ENCODE measurements at places on chromosomes 11 and 22.

- DNase-seq = no peak
These were observed 4.9 kb downstream of the ALX4 start for GRCh38 chr11:44305026-44305469.

GRCh38 chr11:45930031-45930794, 7.8 kb downstream of the LARGE2 start:
- DNase-seq = no peak

GRCh38 chr11:134261626-134262488, 8.5 kb downstream of the ACAD8 start:
- no peak for DNase-seq

- DNase-seq = no peak
These were observed 427.1 kb downstream of the DYNC2H1 start for GRCh38 chr11:103536335-103536722.

DNA sequence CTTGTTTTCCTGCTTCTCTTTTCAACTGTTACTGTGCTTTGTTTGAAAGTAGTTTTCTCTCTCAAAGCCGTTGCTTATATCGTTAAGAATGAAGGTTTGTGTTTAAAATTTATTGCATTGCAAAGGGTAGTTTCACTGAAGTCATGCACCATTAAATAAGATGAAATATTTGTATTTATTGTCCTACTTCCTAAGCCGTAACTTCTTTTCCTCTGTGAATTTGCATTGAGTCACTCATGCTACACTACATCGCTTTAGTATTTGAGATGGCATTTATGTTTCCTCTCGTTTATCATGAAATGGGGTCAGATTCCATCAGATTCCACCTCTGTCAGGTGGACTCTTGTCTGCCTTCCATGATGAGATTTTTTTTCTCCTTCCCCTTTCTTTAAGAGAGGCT, 65.8 kb upstream of the RASSF10 start:
- DNase-seq = no peak

GRCh38 chr11:4826425-4826824, 5.3 kb downstream of the OR51F2 start:
- DNase-seq = no peak

DNA sequence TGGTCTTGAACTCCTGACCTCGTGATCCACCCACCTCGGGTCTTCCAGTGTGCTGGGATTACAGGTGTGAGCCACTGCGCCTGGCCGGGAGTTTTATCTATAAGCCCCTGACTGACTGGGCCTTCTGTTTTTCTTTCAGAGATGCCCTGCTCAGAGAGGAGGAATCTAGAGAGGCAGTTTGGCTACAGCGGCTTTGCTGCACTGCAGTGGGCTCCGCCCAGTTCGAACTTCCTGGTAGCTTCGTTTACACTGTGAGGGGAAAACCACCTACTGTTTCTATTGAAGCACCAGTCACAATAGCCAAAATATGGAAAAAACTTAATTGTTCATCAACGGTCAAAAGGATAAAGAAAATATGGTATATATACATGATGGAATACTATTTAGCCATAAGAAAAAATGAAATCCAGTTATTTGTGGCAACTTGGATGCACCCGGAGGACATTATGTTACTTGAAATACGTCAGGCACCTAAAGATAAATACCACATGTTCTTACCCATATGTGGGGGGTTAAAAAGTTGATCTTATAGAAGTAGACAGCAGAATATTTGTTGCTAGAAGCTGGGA, 31.9 kb upstream of the FAM181B start:
- no peak for DNase-seq

- no peak for DNase-seq
These were observed 26.2 kb downstream of the PPFIA1 start for GRCh38 chr11:70296681-70297080.

- DNase-seq = no peak
These were observed 11.3 kb upstream of the CCDC86 start for GRCh38 chr11:60830478-60831142.

DNA sequence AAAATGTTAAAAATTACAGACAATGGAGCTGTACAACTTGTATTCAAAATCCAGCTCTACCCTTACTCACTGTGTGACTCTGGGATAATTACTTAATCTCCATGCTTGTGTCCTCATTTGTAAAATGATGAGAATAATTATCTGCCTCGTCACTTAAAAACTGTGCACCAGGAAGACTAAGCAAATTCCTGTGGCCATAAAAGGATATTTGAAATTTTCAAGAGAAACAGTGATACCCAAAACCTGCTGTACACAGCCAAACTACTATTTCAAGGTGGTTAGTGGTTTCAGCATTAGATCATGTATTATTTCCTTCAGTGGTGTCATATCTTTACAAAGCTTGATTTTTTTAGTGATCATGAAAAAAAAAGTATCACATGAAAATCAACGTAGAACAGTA, 136.9 kb downstream of the METTL15 start:
- DNase-seq = no peak

DNA sequence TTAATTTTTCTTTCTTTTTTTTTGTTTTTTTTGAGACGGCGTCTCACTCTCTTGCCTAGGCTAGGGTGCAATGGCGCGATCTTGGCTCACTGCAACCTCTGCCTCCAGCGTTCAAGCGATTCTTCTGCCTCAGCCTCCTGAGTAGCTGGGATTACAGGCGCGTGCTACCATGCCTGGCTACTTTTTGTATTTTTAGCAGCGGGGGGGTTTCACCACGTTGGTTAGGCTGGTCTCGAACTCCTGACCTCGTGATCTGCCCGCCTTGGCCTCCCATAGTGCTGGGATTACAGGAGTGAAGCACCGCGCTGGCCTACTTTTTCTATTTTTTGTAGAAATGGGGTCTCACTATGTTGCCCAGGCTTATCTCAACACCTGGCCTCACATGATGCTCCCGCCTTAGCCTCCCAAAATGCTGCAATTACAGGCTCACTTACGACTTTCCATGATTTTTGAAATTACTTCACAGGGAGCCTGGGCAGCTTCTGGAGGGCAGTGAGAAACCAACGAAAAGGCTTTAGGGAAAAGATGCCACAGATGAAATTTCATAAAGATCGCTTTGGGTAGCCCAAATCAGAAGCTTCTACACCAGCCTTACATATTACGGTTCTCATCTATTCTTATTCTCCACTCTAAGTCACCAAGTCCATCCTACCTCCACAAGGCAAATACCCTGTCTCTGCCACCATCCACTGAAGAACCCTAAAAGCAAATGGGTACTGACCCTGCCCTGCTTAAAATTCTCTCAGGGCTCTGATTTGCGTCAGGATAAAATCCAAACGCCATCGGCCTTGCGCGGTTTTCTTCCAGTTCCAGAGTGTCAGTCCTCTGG, 866 bp upstream of the RRM1 start:
- no peak for DNase-seq

DNA sequence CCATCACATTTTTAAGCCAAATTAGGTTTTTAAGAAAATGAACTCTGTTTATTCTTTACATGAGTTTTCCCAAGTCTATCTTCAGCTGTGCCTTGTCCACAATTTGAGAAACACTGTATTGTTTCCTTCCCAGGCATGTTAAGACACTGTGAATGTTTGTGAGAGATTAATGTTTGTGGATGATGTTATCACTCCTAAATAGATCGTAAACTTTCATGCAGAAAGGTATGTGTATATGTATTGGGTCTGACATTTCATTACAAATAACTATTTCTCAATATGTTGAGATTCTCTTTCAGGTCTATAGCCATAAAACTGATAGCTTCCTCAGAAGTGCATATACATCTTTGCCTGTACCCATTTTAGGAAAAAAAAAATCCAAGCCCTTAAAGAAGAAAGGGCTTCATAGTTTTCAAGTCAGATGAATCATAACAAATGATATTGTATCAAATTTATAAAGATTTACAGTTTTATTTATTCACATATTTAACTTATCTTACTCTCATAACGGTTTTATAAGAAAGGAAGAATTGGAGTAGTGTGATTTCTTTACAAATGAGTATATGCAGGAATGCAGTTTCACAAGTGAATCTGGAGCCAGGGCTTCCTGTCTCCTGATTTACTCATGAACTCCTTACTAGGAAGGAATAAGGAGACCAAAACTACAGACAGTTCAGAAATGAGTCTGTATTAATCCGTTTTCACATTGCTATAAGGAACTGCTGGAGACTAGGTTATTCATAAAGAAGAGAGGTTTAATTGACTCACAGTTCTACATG, 11.2 kb downstream of the OR8D1 start:
- no peak for DNase-seq

DNA sequence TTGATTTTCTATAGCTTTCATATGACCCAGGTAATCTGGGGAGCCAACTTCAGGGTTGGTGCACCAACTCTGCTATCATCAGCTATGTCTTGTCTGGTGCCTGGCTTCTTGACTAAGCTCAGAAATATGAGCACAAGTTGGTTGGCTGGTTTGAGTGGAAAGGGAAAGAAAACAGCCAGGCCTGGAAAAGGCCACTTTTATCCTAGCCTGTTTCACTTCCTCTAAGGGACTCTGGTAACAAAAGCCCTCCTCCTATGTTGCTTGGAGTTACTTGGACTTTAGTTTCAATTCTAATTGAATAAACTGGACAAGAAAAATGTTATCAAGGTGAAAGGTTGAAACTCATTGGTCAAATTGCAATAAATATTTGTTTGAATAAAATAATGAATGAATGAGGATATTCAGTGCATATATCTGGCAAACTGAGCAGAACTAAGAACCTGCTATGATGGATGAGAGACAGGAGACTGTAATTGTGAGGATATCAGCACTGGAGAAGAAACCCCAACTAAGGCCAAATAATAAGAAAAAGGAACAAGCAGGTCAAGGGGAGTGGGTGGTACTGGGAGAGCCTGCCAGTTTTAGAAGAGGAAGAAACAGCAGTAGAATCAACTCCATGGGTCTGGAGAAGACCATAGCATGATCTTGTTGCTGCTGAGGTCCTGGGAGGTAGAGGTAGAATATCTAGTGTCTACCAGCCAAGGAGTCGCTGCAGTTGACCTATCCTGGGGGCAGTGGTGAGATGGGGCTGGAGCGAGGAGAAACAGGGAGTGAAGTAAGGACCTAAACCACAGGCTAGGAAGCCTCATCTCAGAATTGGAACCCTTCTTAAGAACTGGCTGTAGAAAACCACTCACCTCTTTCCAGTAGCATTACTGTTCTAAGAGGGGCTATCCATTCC, 8.2 kb downstream of the ROBO4 start:
- DNase-seq = no peak

- DNase-seq = no peak
These were observed 229.6 kb downstream of the DYNC2H1 start for GRCh38 chr11:103338621-103339484.

DNA sequence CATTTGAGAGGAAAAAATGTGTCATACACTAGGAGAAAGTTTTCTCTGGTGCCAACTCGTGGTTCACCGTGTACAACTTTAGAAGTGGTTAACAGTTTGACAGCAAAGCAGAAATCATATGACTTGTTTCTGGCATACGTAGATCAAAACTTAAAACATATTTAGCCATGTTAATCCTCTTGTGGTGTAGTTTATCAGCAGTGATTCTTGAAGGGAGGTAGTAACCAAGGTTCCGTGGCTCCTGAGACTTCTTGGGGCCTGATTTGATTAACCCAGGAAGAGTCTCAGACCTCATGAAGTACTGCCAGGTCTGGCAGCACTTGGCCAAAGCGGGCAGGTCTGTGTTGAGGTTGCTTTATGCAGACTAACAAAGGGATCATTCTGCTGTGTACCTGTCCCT, 40.5 kb downstream of the SREBF2 start:
- no peak for DNase-seq

- no peak for DNase-seq
These were observed 11.0 kb upstream of the IGSF9B start for GRCh38 chr11:133967599-133968238.

- no peak for DNase-seq
These were observed 26.1 kb downstream of the APIP start for GRCh38 chr11:34890089-34890488.

- DNase-seq = no peak
These were observed 92.3 kb upstream of the TEAD1 start for GRCh38 chr11:12581923-12582322.

DNA sequence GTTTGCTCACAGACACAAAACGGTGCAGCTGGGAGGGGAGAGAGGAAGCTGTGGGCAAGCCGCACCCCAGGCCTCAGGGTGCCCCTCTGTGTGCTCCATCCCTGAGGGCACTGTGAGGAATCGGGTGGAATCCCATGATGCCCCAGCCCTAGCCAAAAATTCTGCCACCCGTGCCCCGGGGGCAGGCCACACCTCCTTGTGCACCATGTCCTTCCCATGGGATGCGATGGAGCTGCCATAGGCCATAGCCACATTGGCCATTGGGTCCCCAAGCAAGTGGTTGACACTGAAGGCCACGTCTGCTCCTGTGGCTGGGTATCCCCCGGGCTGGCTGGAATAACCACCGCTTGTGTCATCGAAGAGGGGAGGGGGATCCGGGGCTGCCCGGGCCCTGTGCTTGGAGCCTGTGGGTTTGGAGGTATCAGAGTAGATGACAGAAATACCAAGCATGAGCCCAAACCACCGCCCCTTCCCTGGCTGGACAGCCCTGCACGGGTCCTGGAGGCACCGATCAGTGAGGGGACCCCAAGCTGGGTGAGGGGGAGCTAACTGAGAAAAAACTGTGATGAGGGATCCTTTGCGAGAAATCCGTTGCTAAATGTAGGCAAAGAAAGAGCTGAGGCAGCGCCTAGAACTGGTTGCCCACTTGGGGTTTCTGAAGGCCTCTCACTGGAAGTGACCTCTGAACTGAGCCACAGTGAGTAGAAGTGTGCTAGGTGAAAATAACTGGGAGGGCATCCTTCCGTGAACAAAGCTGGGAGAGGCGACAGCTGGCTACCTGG, 863 bp downstream of the YIF1A start:
- no peak for DNase-seq

- no peak for DNase-seq
These were observed 10.7 kb upstream of the GTSE1 start for GRCh38 chr22:46286006-46286405.

- no peak for DNase-seq
These were observed 10.1 kb downstream of the PPP2R1B start for GRCh38 chr11:111756097-111756496.

- peak; percentile 12 for DNase-seq
These were observed 102.1 kb downstream of the FBXO7 start for GRCh38 chr22:32576553-32577253.

DNA sequence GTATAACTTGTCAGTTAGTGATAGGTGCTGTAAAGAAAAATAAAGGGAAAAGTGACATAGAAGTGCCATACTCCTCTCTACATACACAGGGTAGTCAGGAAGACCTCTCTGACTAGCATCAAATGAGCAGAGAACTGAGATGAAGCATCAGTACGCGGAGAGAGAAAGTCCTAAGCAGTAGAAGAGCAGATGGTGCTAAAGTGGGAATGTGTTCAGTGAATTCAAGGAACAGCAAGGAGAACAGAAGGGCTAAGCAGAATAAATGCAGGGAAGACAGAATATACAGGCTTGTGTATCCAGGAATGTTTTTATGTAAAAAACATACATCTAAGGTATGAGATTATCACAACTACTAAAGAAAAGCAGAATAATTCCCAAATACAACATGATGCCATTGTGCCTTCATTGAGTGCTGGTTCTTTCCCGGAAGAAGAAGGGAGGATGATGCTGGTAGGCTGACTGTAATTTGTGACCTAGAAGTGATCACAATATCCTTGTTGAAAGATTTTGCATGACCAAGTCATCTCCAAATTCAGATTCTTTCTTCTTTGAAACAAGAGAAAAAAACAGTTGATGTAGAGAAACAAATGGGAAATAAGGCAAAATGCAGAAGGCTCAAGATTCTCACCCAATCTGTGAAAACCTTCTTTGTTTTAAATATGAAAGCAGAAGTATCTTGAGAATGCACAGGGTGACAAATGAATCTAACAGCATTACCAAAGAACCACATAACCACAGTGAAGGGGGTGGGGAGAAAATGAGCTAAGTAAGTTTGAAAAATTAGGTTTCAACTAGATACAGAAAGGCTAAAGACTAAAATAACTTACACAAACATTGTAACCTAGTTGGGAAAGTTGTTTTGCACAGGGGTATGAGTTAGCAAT, 20.5 kb downstream of the MRE11 start:
- no peak for DNase-seq
